ENCODE measurements at places on chromosomes 5 and 9.

GRCh38 chr5:143393524-143393923 lies 10.0 kb downstream of the NR3C1 start:
- peaks cover 63% of the 10 kb centered on the region for H3K4me1 ChIP-seq
- peaks cover 10% of the 10 kb centered on the region for H3K36me3 ChIP-seq
- no peak overlapping the region for H3K27ac ChIP-seq
- DNase-seq: no peak
- H3K4me3 ChIP-seq: no peak overlapping the region

DNA sequence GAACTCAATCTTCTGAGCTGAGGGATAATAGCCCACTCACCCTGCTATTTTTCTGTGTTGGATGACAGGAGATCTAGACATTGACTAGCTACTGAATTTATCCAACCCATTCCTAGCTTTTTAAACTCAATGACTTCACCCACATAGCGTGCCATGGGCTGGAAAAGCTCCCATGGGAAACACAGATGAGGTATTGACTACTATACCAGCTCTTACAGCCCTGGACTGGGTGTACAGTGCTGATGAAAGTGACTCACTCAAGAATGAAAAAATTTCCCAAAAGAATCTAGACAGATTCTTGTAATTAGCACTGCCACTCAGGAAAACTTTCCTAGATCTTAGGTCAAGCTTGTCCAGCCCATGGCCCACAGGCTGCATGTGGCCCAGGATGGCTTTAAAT lies 72.7 kb upstream of the NREP start:
- H3K4me3 ChIP-seq: no peak overlapping the region
- DNase-seq: no peak
- H3K27ac ChIP-seq: no peak overlapping the region
- H3K36me3 ChIP-seq: no peaks in the 10 kb centered on the region

DNA sequence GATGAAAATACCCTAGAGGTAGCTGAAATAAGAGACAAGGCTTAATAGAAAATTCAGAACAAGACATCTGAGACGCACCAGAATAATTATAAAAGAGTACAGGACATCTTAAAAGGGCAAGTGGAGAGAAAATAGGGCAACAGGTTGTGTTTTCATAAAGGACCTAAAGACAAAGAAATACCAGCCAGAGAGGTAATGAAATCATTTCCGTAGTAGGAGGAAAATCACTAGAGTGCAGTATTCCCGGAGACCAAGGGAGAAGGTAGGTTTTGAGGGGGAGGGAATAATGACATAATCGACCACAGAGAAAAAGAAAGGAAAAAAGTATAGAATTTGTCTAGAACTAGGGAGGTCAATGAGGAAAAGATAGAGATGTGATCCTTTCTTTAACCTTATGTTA lies 26.2 kb upstream of the CTNNAL1 start:
- H3K4me3 ChIP-seq: no peak overlapping the region
- H3K36me3 ChIP-seq: peaks cover 47% of the 10 kb centered on the region
- no peaks in the 10 kb centered on the region for H3K4me1 ChIP-seq

DNA sequence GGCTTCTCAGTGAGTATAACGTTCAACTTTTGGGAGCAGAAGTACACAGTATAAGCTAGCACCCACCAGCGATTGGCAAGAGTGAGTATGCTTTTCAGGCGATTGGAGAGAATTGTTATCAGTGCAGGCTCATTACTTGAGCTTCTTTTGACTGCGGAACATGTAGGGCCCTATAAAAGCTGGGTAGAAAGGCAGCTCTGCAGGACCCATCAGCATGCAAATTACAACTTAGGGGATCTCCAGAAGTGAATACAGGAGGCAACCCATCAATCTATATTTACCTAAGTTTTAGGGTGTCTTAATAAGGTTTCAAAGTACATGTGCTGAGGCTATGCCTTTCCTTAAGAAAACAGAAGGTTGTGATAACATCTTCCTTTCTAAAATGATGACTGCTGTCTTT lies 225.0 kb downstream of the MLLT3 start:
- H3K27ac ChIP-seq: no peak overlapping the region
- DNase-seq: no peak
- H3K4me3 ChIP-seq: no peak overlapping the region
- peaks cover 50% of the 10 kb centered on the region for H3K4me1 ChIP-seq
- H3K36me3 ChIP-seq: peaks cover 19% of the 10 kb centered on the region

GRCh38 chr5:9335754-9336495 lies 209.9 kb downstream of the SEMA5A start:
- H3K27me3 ChIP-seq: no peaks in the 10 kb centered on the region
- no peak overlapping the region for H3K27ac ChIP-seq
- no peaks in the 10 kb centered on the region for H3K36me3 ChIP-seq
- DNase-seq: no peak
- no peaks in the 10 kb centered on the region for H3K4me1 ChIP-seq

DNA sequence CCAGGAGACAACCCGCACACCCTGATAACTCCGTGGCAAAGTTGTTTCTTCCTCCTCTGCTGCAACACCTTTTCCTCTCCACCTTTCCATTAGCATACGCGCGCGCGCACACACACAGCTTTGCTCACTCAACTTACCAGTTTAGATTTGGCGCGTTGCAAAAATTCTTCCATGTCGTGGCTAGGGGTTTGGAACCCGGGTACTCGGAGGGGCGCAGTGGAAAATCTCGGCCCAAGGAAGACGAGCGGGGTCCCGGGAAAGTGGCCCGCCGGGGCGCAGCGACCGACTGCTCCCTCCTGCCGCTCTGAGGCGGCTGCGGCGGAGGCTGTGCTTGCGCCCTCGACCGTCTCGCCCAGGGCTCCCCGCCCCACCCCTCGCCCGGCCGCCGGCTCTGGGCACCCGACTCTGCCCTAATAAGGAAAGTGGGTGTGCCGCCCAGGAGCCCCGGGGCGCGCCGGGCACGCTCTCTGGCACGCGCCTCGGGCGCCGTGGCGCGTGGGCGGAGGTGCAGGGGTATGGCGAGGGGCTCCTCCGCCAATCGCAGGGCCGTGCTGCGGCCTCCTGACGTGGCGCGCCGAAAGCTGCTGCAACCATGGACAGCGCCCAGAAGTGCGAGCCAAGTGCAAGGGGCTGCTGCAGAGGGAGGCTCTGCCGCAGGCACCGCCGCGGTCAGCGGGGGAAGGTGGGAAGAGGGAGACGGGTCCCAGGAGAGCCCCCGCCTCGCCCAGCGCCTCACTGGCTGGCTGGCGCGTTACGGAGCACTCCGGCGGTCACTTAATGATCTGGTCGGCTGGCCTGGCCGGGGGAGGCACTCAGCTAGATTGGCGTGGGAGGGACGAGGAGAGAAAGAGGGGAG lies at the start of gene PRUNE2:
TSS of gene PRUNE2 (minus strand) at position 324 of the 856 bp plus-strand sequence. CDS start at position 173, 151 bp downstream.
- H3K36me3 ChIP-seq: no peaks in the 10 kb centered on the region
- H3K27me3 ChIP-seq: peaks cover 47% of the 10 kb centered on the region
- peak; percentile 56 for DNase-seq
- no peak within 1 kb of the TSS for H3K4me3 ChIP-seq
- H3K4me1 ChIP-seq: no peaks in the 10 kb centered on the region
- no peak within 1 kb of the TSS for H3K27ac ChIP-seq

GRCh38 chr5:31106278-31106677 lies 87.2 kb upstream of the CDH6 start:
- no peaks in the 10 kb centered on the region for H3K36me3 ChIP-seq
- H3K4me3 ChIP-seq: no peak overlapping the region
- no peaks in the 10 kb centered on the region for H3K27me3 ChIP-seq
- no peaks in the 10 kb centered on the region for H3K4me1 ChIP-seq
- DNase-seq: no peak
- no peak overlapping the region for H3K27ac ChIP-seq
